ENCODE measurements at places on chromosomes 5 and 9.

DNA sequence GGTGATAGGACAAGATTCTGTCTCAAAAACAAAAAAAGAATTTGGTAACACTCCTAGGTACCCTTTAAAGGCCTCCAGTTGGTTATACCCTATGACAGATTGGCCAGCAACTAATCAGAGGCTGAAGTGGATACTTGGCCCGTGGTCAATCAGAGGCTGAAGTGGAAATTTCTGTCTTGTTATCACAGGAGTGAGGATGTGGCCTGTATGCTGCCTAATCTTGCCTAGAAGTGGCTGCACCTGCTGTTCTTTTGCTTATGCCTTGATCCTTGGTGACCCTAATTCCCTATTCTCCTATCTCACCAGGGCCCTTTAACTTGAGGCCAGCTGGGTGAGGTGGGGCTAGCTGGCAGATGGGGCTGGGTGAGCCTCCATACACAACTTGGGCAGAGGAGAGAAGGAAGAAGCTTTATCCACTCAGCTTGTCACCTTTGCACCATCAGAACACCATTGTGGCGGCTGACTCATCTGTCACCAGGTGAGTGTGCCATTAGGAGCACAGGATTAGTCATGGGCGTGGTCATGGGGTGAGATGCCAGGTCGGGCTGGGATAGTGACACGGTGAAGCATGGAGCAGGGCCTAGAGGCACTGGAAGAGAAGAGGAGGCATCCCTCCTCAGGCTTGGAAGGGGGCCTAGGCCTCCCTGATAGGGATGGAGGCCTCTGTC is 41.5 kb downstream of the SAR1B start:
- DNase-seq: peak; percentile 68

- no peak for DNase-seq
Measured at GRCh38 chr5:134249469-134250379, 23.9 kb upstream of the PPP2CA start.

DNA sequence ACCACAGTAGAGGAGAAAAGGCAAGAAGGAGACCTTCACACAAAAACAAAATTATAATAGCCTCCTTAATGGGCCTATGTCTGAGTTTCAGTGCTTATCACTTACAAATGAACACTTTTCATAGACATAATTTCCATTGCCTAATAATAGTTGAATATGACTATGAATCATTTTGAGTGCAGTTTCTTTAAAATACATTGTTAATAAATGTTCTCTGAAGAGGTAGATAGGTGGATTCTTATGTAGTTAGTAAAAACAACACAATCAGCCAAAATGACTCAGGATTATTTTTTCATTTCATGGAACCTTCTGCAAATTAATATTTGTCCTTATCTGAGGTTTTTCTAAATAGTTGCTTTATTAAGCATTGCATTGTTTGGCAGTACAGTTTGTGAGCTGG is 45.6 kb downstream of the DAPK1 start:
- DNase-seq: no peak

DNA sequence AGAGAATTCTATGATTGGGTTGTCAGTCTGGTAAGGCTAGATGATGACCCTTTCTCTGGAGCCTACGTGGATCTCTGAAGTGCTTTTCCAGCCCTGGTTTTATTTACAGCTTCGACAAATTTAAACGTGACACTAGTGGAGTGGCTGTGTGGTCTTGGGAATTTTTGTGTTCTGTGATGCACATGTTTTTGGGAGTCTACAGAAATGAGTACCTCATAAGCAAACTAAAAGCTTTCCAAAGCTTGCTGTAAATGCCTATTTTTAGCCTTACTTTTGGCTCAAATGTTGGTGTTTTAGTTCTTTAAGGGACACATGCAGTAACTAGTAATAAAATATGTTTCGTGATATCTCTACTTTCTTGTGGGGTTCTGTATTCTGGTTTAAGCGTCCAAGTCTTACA is 3.3 kb downstream of the LARP1 start:
- DNase-seq: no peak

GRCh38 chr9:3385871-3386270 is 139.9 kb downstream of the RFX3 start:
- peak; percentile 77 for DNase-seq

- no peak for DNase-seq
Measured at GRCh38 chr5:143316844-143317631, 86.4 kb downstream of the NR3C1 start.

DNA sequence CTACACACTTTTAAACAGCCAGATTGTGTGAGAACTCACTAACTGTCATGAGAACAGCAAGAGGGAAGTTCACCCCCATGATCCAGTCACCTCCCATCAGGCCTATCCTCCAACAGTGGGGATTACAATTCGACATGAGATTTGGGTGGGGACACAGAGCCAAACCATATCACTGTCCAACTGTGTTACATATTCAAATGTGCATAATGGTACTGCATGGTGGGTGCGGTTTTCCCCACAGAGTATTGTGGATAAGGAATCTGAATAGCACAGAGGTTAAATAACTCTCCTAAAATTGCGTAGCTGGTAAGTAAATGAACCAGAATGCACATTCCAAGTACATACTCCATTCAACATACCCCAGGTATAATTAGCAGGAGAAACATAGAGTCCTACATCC is 32.1 kb downstream of the CDH6 start:
- DNase-seq: no peak

DNA sequence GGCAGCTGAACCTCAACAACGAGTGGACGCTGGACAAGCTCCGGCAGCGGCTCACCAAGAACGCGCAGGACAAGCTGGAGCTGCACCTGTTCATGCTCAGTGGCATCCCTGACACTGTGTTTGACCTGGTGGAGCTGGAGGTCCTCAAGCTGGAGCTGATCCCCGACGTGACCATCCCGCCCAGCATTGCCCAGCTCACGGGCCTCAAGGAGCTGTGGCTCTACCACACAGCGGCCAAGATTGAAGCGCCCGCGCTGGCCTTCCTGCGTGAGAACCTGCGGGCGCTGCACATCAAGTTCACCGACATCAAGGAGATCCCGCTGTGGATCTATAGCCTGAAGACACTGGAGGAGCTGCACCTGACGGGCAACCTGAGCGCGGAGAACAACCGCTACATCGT is 12.4 kb upstream of the PHYHD1 start:
- DNase-seq: no peak

GRCh38 chr5:2049876-2050275 is 167.2 kb upstream of the IRX4 start:
- DNase-seq: no peak

DNA sequence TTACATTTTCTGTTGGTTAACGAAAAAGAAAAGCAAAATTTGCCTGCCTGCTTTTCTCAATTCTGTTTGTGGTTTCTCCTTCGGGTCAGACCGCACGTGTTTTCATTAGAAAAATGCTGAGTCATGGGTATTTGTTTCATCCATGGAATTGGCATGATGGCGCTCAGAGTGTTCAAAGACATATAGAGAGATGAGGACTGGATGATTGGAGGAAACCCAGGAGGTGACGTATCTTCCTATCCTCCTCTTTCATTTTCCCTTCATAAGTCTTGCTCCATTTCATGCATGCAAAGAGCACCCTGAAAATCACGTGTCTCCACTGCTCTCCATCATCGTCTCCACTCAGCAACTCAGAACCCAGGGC is 353.8 kb upstream of the WWC1 start:
- DNase-seq: no peak

GRCh38 chr9:107016383-107016782 is 153.4 kb downstream of the ZNF462 start:
- DNase-seq: no peak
